ENCODE measurements at places on chromosomes 1 and 21.

GRCh38 chr1:244626709-244627108 is 26.2 kb upstream of the DESI2 start:
- DNase-seq: no peak

DNA sequence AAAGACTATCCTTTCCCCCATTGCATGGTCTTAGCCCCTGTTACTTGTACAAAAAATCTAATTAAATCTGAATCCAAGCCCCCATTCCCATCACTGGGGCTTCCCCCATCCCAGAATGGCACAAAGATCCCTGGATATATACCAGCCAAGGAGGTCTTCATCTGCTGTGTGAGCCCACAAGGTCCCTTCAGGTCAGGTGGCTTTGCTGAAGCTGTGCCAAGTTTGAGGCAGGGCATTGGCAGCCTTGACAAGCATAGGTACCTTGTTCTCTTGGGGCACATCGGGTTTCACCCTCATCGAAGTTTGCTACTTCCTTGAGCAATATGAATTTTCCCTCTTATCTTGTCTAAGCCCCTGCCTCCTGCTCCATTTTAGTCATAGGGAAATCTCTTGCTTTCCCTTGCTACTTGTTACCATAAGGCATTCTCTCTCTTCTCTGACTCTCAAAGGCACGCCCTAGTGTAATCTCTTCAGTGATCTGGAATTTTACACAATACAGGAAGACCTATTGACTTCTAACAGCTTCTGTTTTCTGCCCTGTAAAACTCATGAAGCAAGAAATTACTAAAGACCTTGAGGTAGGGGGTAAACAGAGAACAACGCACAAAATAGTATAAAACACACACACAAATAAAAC is 71.4 kb upstream of the COG2 start:
- DNase-seq: no peak

- DNase-seq: no peak
These were observed 836.7 kb downstream of the PLA2G4A start for GRCh38 chr1:187665483-187665882.

- no peak for DNase-seq
These were observed 26.8 kb upstream of the MACF1 start for GRCh38 chr1:39177706-39178105.

DNA sequence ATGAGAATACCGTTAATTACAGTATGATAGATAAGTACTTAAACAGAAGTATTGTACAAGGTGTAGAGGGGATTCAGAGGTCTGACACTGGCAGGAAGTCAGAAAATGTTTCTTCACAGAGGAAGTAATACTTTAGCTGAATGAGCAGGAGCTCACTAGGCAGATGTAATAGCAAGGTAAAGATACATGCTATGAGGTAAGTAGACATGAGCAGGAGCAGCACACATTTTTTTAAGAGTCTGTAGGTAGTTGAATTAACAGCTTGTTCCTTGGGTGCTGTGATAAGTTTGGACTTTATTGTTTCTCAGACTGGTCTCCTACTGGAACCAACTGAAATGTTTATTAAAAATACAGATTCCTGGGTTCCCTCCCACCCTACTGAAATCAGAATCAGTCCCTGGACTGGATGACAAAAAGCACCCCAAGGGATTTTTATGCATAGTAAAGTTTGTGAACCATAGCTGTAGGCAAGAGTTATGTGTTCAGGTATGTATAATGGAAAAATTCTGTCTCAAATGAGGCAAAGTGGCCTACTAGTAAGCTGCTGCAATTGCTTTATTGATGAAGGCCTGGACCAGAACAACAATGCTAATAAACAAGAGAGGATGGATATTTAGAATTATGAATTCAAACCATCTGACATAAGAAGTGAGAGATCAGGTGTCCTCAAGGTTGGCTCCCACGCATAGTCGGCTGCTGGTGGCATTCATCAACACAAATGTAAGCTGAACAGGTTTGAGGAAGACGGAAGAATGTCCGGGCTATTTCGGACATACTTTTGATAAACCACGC is 902 bp downstream of the AP4B1 start:
- DNase-seq: no peak
